ENCODE measurements at places on chromosomes 5 and 9. TPM values are rescaled to one million over a fixed set of nuclear protein-coding genes. Genes with fewer than 3 reads are reported as not detected.

- no peak overlapping the region for H3K27ac ChIP-seq
- H3K4me1 ChIP-seq, result peaks cover 23% of the 10 kb centered on the region
- no peak for DNase-seq
- H3K27me3 ChIP-seq, result peaks cover 16% of the 10 kb centered on the region
- H3K4me3 ChIP-seq, result no peak overlapping the region
- no peaks in the 10 kb centered on the region for H3K36me3 ChIP-seq
These were observed 3.8 kb upstream of the RASEF start for GRCh38 chr9:83066771-83067170.

DNA sequence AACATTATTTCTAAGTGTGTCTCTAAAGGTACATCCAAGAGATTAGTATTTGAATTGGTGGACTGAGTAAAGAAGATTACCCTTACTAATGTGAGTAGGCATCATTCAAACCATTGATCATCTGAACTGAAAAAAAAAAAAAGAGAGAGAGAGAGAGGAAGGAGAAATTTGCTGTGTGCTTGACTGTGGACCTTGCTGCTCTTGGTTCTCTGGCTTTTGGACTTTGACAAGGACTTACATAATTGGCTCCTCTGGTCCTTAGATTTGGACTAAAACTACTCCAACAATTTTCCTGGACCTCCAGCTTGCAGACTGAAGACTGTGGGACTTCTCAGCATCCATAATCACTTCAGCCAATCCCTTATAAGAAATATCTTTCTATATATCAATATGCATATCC lies 1091.9 kb upstream of the EDIL3 start:
- H3K27ac ChIP-seq, result no peak overlapping the region
- DNase-seq, result no peak
- no peaks in the 10 kb centered on the region for H3K36me3 ChIP-seq
- H3K27me3 ChIP-seq, result no peaks in the 10 kb centered on the region
- no peaks in the 10 kb centered on the region for H3K4me1 ChIP-seq

DNA sequence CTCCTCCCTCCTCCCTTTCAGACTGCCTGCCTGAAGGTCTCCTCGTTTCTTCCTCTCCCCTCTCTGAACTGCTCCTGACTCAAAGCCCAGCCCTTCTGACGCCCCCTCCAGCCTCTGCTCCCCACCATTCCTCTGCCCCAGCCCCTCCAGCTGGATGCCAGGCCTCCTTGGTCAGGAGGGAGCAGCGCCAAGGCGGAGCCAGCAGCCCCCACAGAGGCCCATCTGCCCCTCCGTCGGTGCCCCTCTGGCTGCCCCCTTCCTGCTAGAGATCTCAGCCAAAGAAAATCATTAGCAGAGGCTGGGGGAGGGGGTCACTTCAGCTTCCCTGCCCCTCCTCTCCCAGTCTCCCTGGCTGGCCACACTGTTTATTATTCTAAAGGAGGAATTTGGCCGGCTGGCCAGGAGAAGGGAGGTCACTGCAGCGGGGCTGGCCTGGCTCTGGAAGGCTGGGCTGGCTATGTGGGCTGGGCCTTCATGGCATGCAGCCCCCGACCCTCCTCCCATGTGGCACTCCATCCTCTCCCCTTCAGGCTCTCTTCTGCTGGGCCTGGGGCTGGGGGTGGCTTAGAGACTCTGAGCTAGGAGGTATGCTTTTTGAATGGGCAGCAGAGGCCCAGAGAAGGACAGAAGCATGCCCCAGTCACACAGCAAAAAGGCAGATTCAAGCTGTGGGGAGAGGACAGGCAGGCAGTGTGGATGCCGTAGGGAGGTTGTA lies 16.9 kb downstream of the PDGFRB start:
- peaks cover 51% of the 10 kb centered on the region for H3K4me1 ChIP-seq
- H3K27ac ChIP-seq, result peak overlapping the region; percentile 85
- DNase-seq, result peak; percentile 67
- no peaks in the 10 kb centered on the region for H3K36me3 ChIP-seq
- H3K27me3 ChIP-seq, result no peaks in the 10 kb centered on the region
- no peak overlapping the region for H3K4me3 ChIP-seq

DNA sequence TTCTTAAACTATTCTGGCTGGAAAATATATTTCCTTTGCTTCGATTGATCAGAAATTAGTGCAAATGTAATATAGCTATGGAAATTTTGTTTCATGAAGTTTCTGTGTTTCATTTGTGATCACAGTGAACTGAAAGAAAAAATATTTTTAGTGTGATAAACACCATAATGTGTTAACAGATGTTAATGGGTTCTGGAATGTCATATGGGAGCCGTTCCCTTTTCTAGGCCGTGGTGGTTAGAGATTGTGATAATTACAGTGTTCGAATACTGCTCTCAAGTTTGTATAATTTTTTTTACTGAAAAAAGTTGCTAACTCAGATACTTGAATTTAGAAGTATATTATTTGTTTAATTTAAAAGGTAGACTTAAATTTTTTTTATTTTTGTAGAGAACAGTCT lies 19.3 kb downstream of the GAPVD1 start:
- H3K36me3 ChIP-seq, result peaks cover 5% of the 10 kb centered on the region
- no peak for DNase-seq
- H3K27ac ChIP-seq, result no peak overlapping the region
- peaks cover 10% of the 10 kb centered on the region for H3K4me1 ChIP-seq

DNA sequence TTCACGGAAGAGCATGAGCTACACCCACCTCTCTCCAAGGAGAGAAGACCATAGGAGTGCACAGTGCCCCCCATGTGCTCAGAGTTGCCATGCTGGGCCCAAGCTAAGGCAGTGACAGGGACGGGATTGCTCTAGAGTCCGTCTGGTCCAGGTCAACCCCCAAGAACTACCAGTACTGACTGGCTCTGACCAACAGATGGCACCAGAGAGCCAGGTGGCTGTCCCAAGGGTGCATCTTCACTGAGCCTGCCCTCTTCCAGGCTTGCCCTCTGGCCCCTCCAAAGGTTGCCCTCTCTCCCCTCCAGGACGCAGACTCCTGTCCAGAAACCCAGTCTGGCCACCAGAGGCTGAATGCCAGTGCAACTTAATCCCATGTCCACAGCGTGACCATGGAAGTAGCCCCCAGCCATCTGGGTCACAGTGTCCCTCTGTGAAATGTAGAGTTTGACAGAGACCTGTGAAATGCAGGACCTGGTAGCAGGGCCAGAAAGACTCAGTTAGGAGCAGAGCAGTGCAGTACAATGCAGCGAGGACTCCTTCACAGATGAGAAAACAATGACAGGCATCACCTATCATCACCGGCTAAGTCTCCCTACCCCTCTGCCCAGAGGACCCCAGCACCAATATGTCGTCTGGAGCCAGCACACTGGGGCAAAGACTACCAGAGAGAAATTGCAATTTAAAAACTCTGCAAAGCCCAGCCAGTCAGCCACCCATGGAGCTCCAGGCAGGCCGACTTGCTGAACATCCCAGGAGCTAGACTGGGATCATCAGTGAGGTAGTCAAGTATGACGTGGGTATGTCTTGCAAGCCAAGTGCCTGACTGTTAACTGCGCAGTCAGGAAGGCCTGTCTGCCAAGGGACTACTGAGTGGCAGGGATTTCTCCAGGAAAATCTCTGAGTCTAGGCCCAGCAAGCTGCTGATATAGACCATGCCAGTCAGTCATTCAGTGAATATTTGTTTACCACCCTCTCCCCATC lies 7.7 kb upstream of the SKP1 start:
- H3K27ac ChIP-seq, result no peak overlapping the region
- peak; percentile 86 for DNase-seq
- H3K4me1 ChIP-seq, result peaks cover 16% of the 10 kb centered on the region

DNA sequence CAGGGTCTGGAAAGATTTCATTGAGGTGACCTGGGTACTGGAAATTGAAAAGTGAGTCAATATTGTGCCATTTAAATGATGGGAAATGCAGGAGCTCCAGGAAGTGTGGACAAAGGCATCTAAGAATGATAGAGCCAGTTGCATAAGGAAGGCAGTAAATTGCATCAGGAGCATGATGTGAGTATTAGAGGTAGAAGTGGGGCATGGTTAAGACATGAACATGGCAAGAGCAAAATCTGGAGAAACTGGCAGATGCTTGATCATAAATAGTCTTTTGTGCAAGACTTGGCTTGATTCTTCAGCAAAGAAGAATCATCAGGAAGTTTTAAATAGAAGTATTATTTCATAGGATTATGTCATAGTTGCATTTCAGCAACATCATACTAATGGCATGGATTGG lies 157.4 kb upstream of the PUM3 start:
- H3K36me3 ChIP-seq, result no peaks in the 10 kb centered on the region
- H3K4me1 ChIP-seq, result no peaks in the 10 kb centered on the region
- no peaks in the 10 kb centered on the region for H3K27me3 ChIP-seq
- no peak for DNase-seq

- no peak overlapping the region for H3K27ac ChIP-seq
- H3K27me3 ChIP-seq, result no peaks in the 10 kb centered on the region
- no peaks in the 10 kb centered on the region for H3K4me1 ChIP-seq
- DNase-seq, result no peak
- no peak overlapping the region for H3K4me3 ChIP-seq
These were observed 10.5 kb upstream of the ERCC6L2 start for GRCh38 chr9:95864852-95865580.

GRCh38 chr5:134374232-134374631 lies 2.9 kb downstream of the UBE2B start:
- DNase-seq, result no peak
- no peak overlapping the region for H3K4me3 ChIP-seq
- no peaks in the 10 kb centered on the region for H3K36me3 ChIP-seq

AGXT2 gene
- total RNA-seq, result not detected

SLC6A7 gene
- total RNA-seq, result not detected

CDKN2A gene
- not detected for total RNA-seq
